ENCODE measurements at places on chromosomes 4 and X.
A peak's percentile ranks its signal among the peaks of the same experiment; 100 is the strongest.

- DNase-seq: no peak
Observed at GRCh38 chrX:132367984-132368383, 120.9 kb downstream of the MBNL3 start.

- DNase-seq: no peak
Observed at GRCh38 chr4:74848774-74849173, 54.5 kb upstream of the BTC start.

- no peak for DNase-seq
Observed at GRCh38 chr4:82889287-82889686, 1.7 kb downstream of the SEC31A start.

GRCh38 chrX:124940531-124940930, 379.1 kb upstream of the TEX13C start:
- no peak for DNase-seq

DNA sequence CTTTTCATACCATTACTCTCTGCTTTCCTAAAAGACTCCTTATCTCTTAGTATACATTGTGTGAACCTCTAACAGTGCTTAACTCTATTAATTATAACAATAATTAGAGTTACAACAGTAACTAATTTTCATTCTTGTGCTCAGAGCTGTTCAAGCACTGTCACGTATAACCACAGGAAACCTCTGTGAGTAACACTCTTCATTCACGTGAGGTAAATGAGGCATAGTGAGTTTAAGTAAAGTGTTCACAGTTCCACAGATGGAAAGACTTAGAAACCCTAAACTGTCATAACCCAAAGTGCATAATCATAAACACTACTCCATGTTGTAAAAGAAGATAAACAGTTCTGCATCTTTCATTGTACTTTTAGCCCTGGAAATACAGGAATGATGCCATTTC, 222.4 kb downstream of the CCSER1 start:
- no peak for DNase-seq

GRCh38 chr4:78534286-78534955, 17.1 kb upstream of the ANXA3 start:
- DNase-seq: no peak

DNA sequence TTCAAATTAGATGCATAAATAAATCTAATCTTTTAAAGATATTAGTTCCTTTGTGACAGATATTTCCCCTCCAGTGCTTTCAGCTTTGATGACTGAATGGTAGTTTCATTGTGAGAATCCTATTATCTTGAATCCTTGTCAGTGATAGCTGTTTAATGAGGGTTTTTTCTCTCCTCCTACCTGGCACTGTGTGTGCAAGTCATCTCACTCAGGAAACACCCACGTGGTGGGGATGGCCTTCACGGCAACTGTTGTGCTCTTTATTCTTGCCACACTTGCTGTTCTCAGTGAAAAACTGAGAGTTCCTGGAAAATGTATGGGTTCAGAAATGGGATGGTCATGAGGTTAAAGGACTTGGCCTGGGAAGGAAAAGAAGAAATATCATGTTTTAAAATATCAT, 129.9 kb downstream of the SPRY1 start:
- peak; percentile 31 for DNase-seq

DNA sequence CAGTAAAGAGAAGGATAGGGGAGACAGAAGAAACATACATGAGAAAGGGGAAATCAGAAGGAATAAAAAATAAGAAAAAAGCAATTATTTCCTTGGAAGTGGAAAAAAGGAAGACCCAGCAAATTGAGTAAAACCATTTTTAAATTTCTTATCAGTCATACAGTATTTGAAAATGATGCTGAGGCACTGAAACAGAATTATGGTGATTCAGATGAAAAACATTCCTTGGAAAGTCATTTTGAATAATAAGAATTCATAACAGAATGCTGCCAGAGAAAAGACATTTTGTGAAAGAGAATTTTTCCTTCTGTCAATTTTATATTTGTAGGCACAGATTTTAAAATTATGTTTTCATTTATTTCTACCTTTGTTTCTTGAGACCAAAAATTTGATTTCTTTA, 895.5 kb upstream of the EPHA5 start:
- no peak for DNase-seq

DNA sequence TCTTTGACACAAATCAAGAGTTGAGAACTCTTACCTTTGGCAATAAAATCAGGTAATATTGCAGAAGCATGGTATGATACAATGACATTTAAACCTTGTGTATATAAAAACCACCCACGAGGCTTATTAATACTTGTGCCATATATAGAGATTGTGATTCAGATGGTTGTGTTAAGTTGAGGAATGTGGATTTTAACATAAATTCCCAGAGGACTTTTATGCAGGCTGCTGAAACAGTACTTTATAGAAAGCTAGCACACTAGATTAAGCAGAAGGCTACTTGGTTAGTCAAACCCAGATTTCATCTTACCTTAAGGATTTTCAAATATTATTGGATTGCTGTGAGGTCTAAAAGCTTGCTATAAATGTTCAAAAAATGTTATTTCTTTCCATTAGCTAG, 325.7 kb upstream of the PCDH10 start:
- DNase-seq: no peak

GRCh38 chr4:102500352-102500695, 835 bp upstream of the NFKB1 start:
- DNase-seq: peak; percentile 47

- DNase-seq: peak; percentile 7
Observed at GRCh38 chr4:139419388-139419914, 34.5 kb upstream of the RAB33B start.

GRCh38 chrX:153640736-153641575, 6.0 kb upstream of the DUSP9 start:
- DNase-seq: no peak

GRCh38 chr4:167713756-167714155, 378.6 kb upstream of the ANXA10 start:
- DNase-seq: no peak

- DNase-seq: no peak
Observed at GRCh38 chr4:54954656-54955388, 170.6 kb downstream of the KDR start.

DNA sequence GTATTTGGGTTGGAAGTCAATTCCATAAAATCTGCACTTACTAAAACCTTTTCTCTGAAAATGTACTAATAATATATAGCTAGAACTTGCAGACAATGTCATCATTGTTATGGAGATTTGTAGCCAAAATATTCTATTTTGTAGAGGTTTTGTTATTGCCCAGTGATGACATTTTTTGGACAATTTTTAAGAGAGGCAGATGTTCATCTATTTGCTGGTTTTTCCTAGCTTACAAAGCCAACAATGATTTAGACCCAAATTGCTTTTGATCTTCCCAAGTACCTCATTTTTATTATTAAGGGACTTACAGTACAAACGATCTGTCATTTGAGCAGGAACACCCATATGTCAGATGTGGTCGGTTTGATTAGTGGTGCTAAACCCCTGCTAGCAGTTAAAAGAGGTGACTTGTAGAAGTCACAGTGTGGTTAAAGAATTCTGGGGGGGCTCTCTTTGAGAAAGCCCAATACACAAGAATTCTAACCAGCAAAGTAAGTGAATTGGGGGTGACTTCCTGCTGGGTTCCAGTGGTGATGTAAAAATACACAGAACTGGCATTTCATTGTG, 136.2 kb downstream of the KIT start:
- no peak for DNase-seq

DNA sequence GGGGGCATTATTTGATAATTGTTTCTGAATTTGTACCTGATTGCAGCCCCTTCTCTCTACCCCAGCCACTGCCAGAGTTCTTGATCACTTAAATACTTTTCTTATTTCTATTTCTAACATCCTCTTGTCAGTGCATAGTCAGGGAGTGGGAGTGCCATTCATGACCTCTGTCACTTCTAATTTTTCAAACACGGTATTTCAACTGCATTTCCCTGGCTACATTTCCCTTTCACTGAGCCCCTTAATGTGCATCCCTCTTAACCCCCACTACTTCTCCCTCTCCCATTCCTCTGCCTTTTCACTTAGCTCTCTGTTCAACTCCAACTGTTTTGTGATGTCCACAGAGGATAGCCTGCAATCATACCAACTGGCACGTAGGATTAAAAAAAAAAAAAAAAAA, 128.3 kb upstream of the NAP1L5 start:
- DNase-seq: no peak

- DNase-seq: no peak
Observed at GRCh38 chrX:3312109-3312508, 34.3 kb downstream of the MXRA5 start.

GRCh38 chr4:128524311-128524710, 236.7 kb upstream of the PGRMC2 start:
- no peak for DNase-seq

DNA sequence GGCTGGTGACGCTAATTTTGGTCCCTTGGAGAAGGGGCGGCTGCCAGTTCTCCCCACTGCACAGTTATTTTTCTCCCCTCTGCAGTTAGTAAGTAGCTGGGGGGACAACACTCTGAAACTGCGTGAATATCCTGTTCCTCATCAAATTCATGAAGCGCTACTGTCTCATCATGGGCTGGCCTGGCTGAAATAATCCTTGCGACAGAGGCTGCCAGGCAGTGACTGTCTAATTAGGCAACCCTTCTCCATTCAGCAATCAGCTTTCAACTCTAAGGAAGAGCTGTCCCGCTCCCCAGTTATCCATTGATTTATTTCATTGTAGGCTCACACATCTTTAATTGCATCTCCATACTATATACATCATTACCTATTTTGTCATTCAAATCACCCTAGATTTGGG, 8.2 kb downstream of the SH3TC1 start:
- no peak for DNase-seq

GRCh38 chr4:53914313-53915016, 149.9 kb downstream of the CHIC2 start:
- DNase-seq: no peak

- DNase-seq: no peak
Observed at GRCh38 chrX:52865343-52865998, 2.4 kb downstream of the XAGE3 start.

- no peak for DNase-seq
Observed at GRCh38 chr4:152307669-152308068, 228.2 kb downstream of the FBXW7 start.

- DNase-seq: no peak
Observed at GRCh38 chr4:48899432-48899749, 7.2 kb downstream of the OCIAD2 start.

DNA sequence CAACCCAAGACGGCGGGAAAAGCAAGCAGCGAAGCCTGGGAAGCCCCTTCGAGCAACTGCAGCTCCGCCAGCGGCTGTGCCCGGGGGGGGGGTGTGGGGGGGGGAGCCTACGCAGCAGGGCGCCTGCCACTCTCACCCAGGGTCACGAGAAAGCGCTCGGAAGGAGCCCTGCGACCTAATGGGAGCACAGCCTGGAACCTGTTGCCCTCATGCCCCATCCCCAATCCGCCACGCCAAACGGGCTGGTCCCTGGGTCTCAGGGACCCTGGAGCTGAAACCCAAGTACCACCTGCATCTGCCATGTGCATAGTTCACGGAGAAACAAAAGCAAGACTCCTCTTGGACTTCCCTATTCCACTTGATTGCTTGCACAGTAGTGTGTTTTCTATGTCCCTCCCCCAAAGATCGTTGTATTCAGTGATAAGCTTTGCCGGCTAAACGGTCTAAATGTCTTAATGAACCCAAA, 359 bp upstream of the GAB3 start:
- DNase-seq: no peak

DNA sequence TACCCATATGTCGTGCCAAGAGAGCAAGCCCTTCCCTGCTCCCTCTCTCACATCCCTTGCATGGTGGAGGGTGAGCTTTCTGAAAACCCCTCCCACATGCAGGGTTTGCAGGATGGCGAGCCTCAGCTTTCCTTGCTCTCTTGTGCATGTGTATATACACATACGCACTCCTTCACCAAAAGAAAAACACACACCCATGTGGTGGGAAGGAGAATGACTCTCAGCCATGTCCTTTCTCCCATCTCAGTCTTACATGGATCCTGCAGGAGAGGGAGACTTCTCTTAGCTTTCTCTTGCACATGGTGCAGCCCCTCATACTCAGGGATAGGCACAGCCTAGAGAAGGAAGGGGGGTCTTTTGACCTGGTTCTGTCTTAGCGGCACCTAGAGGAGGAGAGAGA, 81.1 kb downstream of the CLCN5 start:
- no peak for DNase-seq

GRCh38 chr4:23660865-23661264, 229.0 kb downstream of the PPARGC1A start:
- DNase-seq: no peak

GRCh38 chrX:113399506-113400192, 559.0 kb upstream of the AMOT start:
- no peak for DNase-seq

GRCh38 chr4:11801466-11802446, 373.1 kb upstream of the HS3ST1 start:
- DNase-seq: no peak

- DNase-seq: no peak
Observed at GRCh38 chr4:112677519-112678091, 40.7 kb downstream of the LARP7 start.

- peak; percentile 24 for DNase-seq
Observed at GRCh38 chrX:51144828-51145442, 187.7 kb upstream of the NUDT10 start.

- no peak for DNase-seq
Observed at GRCh38 chrX:131821945-131822622, 201.0 kb upstream of the STK26 start.

- DNase-seq: no peak
Observed at GRCh38 chr4:23224684-23225420, 532.1 kb downstream of the GBA3 start.

GRCh38 chr4:32607978-32608377, 1887.8 kb downstream of the PCDH7 start:
- DNase-seq: no peak

GRCh38 chrX:108699368-108699767, 37.0 kb downstream of the IRS4 start:
- no peak for DNase-seq

DNA sequence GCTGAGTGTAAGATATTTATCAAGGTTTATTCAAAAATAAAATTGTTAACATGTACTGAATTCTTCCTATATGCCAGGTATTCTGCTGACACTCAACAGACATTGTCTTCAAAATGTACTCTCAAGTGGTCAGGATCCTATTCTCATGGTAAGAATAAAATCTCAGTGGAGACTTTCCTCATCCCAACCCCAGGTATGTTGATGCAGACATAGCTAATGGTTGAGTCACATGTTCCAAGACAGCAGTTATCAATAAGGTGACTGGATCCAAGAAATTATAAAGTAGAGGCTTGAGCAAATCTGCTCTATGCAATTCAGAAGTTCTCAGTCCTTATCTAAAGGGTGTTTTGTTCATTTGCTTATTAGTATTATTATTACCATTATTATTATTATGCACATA, 115.2 kb upstream of the GABRA2 start:
- DNase-seq: no peak
